ENCODE measurements at places on chromosomes 16 and 17.

DNA sequence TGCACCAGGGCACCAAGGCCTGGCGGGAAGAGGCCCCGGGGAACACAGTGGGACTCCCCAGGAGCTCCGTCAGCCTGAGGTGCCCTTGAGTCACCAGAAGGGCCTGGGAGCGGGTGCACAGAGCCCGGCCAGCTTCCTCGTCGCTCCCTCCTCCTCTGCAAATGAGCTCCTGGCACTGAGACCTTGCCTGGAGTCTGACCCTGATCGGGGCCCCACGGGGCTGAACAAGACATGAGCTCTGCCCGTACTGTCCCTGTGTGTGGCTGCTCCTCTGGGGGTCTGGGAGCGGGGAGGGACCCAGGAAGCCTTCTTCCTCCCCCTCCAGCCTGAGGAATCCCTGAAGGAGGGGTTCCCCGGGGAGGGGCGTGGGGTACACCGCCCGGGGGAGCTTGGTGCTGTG lies 36.4 kb upstream of the SSTR5 start:
- DNase-seq: no peak

DNA sequence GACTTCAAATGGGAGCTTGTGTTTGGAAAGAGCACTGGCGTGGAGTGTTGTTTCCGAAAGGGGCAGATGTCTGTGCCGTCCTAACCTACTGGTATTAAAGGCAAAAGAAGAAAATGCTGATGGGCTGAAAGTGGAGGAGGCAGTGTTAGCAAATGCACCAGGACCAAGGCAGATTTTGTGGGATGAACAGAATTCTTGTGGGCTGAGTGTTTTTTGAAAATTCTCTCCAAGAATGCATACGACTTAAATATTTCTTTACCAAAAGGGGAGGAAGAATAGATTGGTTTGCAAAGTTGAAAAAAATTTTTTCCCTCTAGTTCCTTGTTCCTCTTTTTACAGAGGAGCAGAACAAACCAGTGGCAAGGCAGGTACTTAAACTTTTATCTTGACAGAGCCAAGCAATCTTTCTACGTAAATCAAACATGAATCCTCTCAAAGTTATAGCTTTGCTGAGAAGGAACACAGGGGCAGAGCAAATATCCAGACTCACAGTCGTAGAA lies 16.8 kb downstream of the MARCHF10 start:
- DNase-seq: no peak

DNA sequence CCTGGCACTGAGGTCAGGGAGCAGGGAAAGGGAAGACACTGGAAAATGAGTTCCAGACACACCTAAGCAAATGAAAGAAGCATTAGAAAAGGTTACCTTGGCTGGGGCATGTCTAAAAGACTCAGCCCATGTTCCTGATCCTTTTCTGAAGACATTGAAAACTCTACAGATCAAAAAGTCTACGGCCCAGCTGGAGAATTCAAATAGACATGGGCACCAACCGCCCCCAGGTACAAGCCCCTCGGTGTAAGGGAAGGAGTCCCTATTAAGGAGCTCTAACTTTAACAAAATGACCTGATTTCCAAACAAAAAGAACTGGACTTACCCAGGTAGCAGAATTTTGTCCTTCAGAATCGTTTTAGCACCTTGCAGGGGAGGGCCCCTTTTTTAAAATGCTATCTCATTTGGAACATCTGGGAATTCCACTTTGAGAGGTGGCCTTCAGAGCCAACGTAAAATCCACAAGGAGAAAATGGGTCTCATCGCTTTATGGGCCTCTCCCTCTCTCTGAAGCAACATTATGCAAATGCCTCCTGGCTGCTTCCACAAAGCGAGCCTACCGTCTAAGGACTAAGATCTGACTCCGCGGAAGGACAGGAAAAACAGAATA lies 43.6 kb upstream of the RBFOX3 start:
- no peak for DNase-seq

DNA sequence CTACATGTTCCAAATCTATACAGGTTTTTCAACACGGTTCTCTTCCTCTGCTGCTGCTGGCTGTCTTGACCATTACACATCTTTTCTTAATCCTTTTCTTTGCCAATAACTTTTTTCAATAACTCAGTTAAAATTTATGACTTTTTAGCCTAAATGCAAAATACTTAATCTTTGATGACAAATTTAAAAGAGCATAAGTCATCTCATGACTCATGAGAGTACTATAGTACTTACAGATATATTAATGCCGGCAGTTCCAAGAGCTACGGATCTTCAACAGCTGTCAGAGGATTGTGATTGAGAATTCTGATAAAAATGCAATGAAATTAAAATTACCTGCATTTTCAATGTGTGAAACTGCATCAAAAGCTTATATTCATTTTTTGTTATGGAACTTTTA lies 105.5 kb downstream of the KPNA2 start:
- no peak for DNase-seq

GRCh38 chr17:52143542-52143941 lies 15.0 kb downstream of the CA10 start:
- no peak for DNase-seq

All from stimulated activated CD8-positive, alpha-beta memory T cell treated with anti-CD3 and anti-CD28 coated beads, Interleukin-7, amount 100 ng/mL, for 48 hours (primary cell).